Cerebellar nuclear complex (tissue), 1 donor: ENCODE measurements at places on chromosomes 16 and 17.

GRCh38 chr17:32631341-32632096 is 144.7 kb downstream of the CDK5R1 start:
- DNase-seq = no peak

- no peak for DNase-seq
These were observed 7.9 kb upstream of the PAM16 start for GRCh38 chr16:4358831-4359561.

GRCh38 chr17:385836-386140 is 33.2 kb upstream of the RPH3AL start:
- no peak for DNase-seq

- DNase-seq = no peak
These were observed 9.5 kb upstream of the HNF1B start for GRCh38 chr17:37754363-37754762.

GRCh38 chr16:49455181-49455990 is 81.8 kb downstream of the C16orf78 start:
- DNase-seq = no peak

DNA sequence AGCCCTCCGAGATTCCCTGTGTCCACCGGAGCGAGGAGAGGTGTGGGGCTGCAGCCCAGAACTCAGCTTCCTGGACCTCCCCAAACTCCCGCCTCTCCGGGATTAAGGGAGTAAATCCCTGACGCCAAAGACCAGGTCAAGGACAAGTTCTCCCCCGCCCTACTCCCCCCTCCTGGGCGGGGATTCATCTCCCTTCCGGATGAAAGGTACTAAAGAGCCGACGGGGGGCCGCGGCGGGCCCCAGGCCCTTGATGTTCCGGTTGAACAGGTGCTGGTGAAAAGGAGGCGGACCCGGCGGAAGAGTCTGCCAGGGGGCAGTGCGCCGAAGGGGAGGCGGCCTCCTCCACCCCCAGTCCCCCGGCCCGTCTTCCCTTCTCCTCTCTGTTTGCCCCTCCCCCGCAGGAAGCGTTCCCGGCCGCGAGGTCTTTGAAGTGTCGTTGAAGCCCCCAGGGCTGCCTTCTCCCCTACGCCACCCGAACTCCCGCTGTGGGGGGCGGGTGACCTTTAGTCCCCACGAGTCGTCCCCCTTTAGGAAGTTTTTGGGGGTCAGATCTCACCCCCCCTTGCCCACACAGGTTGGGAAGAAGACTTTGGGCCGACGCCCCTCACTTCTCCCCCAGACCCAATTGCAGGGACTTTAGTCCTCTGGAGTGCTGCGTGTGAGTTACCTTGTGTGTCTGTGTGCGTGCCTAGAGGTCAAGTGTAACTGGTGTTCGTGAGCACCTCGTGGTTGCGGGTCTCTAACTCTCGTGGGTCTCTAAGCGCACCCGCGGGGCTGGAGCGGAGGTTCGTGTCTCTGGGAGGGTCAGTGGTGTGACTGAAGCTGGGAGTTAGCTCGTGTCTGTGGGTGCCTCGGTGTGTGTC is 1.1 kb upstream of the MLLT6 start:
- DNase-seq = no peak

DNA sequence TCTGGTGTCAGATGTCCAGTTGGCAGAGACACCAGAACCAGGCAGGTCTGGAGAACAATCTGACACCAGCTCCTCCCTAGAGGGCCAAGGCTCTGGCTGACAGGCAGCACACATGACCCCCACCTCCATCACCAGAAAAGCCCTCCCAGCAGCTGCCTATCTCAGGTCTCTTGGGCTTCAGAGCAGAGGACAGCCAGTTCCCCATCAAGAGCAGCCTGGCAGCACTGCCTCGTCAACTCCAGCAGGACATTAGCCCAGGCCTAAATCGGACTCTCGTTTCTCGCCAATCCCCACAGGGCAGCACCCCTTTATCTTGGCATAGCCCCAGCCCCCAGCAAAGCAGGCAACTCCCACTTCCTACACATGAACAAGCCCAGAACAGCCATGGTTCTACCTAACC is 4.4 kb downstream of the JUP start:
- no peak for DNase-seq

GRCh38 chr17:48294806-48295361 is 135.1 kb downstream of the SKAP1 start:
- DNase-seq = no peak

DNA sequence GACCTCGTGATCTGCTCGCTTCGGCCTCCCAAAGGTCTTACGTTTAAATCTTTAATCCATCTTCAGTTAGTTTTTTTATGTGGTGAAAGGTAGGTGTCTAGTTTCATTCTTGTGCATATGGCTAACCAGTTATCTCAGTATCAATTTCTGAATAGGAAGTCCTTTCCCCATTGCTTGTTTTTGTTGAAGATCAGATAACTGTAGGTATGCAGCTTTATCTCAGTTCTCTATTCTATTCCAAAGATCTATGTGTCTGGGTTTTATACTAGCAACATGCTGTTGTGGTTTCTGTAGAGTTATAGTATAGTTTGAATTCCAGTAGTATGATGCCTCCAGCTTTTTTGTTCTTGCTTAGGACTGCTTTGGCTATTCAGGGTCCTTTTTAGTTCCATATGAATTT is 65.2 kb downstream of the TNFRSF13B start:
- no peak for DNase-seq

GRCh38 chr17:79075446-79075750 is 774 bp downstream of the ENGASE start:
- DNase-seq = no peak

- DNase-seq = no peak
These were observed 10.4 kb upstream of the CUEDC1 start for GRCh38 chr17:57965521-57966160.

GRCh38 chr17:20184977-20185619 is 175.9 kb downstream of the SPECC1 start:
- DNase-seq = no peak

DNA sequence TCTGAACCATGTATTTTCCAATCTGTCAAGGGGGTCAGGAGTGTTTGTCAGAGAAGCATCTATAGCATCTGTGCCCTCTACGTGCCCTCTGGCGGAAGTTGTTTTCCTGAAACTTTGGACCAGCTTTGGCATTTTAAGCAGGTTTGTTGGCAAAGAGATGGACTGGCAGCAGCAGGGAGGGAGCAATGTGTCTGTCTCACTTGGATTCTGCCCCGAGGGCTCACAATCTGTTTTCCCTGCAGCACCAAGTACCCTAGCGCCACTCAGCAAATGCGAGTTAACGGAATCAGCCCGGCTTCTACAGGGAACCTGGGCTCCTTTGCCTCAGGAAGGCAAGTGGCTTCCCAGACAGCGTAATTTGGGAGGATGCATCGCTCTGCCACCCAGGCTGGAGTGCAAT is 17.4 kb downstream of the DUSP14 start:
- DNase-seq = no peak

- no peak for DNase-seq
These were observed 43.8 kb upstream of the NF1 start for GRCh38 chr17:31050948-31051347.

GRCh38 chr17:50953831-50954601 is 87.9 kb upstream of the TOB1 start:
- no peak for DNase-seq

DNA sequence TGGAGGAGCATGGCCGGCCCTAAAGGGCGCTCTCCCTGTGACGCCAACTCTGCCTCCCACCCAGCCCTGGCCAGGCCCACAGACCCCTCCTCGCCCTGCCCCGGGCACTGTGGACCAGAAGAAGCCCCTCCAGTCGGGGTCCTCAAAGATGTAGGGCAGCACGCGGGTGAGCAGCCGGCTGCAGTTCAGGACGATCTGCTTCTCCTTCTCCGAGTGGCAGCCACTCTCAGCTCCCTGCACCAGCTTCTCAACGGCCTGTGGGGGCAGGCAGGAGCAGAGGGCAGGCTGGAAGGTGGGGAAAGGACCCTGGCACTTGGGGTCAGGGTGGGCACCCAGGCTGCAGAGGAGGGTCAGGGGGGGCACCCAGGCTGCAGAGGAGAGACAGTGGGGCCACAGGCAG is 8.9 kb downstream of the HID1 start:
- DNase-seq = no peak

GRCh38 chr16:75614066-75614897 is 8.8 kb downstream of the ADAT1 start:
- DNase-seq = no peak

DNA sequence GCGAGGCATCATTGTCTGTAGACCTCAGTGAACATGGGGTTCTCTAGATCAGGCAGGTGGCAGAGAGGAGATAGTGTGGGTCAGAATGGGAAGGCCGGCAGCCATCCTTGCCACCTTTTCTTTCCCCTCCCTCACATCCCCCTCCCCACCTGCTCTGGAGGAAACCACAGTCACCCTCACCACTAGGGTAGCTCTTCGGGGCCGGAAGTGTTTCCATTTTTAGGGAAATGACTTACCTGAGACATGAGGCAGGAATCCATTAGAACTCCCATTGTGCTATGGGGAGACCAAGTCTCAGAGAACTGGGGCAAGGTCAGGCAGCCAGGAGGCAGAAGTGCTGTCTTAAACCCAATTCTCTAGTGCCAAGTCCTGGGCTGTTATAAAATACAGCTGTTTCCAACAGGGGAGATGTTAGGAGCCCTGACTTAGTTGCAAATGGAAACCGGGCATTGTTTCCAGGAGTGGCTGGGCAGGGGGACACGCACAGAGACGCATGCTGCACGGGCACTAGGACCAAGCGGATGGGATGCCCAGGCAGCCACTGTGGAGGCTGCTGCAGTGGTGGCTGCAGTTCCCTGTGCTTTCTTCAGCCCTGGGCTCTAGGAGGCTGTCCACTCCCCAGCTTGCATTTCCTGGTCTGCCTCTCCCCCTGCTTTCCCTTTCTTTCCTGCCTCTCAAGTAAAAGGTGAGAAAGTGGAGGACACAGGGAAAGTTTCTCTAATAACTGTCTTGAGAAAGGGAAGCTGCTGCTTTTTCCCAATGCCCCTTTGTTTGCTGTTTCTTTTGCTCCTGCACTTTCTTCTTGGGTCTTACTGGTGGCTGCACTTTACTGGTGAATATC is 2.8 kb downstream of the HAS3 start:
- no peak for DNase-seq

DNA sequence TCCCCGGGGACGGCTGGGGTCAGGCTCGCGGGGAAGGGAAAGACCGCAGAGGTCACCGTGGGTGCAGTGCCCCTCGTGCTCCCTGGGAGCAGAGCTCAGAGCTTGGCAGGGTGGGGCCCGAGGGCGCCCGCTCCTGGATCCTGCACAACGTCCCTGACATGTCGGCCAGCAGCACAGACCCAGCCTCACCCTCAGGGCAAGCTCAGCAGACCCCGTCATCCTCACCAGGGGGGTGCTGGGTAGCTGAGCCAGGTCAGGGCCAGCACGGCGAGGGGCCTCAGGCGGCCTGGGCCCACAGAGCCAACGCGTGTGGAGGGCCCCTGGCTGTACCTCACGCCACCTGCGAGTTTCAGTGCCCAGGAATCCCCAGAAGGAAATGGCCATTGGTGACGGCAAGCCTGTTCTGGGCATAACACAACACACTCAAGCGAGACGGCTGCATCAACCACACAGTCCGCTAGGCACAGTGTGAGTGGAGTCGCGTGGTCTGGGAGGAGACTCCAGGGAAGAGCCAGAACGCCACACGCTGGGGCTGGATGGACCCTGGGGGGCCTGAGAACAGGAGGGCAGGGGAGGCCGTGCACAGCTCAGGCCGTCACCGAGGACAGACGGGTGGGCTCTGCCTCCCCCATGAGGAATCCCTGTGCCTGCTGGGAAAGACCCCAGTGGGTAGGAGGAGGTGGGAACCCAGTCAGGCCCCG is 60.3 kb downstream of the ZNF778 start:
- DNase-seq = no peak

DNA sequence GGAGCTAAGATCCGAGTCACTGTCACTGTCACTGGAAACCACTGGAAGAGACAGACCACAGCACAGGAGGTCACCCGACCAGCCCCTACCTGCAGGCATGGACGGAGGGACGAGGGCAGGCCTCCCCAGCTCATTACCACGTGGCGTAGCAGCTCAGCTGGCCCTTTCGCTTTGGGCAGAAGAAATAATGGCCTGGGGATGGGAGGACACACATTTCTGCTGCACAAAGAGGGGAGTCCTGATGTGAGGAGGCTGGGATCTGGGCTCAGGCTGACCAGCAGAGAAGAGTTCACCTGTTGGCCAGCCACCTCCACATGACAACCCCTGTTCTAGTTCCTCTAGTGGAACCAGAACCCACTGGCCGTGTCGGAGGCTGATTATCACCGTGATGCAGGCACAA is 38.2 kb upstream of the DOC2B start:
- DNase-seq = no peak

DNA sequence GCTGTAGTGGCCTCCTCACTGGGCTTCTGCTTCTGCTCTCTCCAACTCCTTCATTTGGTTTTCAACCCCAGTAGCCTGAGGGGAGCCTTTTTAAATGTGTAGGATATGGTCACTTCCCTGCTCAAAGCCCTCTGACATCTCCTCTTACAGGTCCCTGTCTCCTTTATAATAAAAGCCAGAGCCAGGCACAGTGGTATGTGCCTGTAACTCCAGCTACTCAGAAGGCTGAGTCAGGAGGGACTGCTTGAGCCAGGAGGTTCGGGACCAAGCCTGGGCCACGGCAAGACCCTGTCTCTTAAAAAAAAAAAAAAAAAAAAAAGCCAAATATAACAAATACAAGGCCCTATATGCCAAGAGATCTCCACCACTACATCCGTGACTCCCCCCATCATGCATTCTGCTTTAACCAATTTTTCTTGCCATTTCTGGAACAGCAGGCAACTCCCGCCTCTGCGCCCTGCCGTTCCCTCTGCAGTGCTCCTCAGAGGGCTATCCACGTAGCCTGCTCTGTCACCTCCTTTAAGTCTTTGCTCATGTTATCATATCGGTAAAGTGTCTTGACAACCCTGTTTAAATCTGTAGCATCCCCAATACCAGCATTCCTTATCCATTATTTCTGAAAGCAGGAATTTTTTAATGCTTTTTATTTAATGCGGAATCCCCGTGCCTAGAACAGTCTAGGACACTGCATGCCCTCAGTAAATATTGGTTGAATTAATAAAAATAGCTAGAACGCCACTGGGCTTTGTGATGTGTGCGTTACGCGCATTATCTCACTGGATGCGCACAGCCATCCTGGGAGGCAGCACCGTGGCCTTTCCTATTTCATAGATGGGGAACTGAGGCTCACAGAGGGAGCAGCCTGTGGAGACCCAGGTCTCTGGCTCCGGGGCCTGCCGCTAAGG is 9.5 kb downstream of the ZNF771 start:
- no peak for DNase-seq

GRCh38 chr17:75909812-75910274 is 5.2 kb upstream of the MRPL38 start:
- no peak for DNase-seq

GRCh38 chr17:74211912-74212208 is 1.5 kb upstream of the TTYH2 start:
- DNase-seq = no peak

- no peak for DNase-seq
These were observed 20.1 kb downstream of the MYBBP1A start for GRCh38 chr17:4534928-4535666.

GRCh38 chr17:41456204-41456603 is 11.0 kb downstream of the KRT32 start:
- no peak for DNase-seq

GRCh38 chr17:73772107-73772705 is 128.0 kb upstream of the SDK2 start:
- no peak for DNase-seq
